Right forelimb (tissue), 1 donor: ENCODE measurements at places on chromosomes 6 and 20.
A peak's percentile ranks its signal among the peaks of the same experiment; 100 is the strongest.

DNA sequence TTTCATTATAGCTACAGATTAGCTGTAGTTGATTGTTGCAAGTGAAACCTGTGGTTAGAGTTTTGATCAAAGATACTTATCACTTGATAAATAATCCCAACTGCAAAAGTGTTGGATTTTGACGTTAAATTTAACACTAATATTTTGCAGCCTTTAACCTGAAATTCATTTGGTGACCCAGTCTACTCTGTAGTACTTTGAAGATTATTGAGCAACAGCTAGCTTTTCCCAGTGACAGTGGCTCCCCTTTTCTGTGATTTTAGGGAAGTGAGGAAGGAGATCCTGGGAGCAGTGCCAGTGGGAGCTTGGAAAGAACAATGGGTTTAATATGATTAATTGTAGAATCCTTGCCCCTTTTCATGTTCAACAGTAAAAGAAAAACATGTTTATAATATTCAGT is 76.9 kb downstream of the NCOA3 start:
- no peak for DNase-seq

DNA sequence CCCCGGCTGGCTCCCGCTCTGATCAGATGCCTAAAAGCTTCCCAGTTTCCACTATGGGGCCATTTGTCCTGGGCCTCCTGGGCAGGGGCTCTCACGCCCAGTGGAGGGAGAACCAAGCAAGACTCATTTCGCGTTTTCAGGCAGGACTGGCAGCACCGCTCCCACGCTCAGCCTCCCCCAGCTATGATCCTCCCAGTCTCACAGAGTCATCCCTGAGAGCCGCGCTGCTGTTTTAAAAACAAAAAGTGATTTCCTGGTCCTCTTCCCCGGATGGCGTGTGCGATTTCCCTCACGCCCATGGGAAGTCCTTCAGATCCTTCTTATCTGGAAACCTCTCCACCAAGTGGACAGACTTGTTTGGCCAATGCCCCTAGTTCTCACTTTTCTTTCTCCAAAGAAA is at the start of gene ADGRF5:
ADGRF5 (minus strand) TSS at position 208 of the 400 bp plus-strand sequence. CDS start 15,176 bp downstream, outside the sequence.
- DNase-seq: no peak

DNA sequence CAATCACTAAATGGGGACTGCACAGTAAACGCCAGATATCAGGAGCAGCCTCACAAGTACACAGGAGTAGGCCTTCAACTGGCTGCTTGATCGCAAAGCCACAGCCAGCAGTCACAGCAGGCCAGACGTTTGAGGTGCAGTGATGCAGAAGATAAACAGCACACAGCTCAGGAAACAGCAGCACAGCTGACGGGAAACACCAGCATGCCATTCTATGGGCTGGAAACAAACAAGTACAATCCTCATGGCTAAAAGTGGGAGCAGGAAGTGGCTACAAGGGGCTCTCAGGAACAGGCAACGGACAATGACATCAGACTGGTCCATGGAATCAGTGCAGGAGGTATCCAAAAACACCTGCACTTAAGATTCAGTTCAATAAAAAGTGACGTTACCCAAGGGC is 111.0 kb downstream of the DTNBP1 start:
- DNase-seq: peak; percentile 58

GRCh38 chr20:38172408-38172807 is 7.3 kb upstream of the TGM2 start:
- no peak for DNase-seq

GRCh38 chr6:166001359-166001758 is 166.3 kb downstream of the TBXT start:
- DNase-seq: no peak

DNA sequence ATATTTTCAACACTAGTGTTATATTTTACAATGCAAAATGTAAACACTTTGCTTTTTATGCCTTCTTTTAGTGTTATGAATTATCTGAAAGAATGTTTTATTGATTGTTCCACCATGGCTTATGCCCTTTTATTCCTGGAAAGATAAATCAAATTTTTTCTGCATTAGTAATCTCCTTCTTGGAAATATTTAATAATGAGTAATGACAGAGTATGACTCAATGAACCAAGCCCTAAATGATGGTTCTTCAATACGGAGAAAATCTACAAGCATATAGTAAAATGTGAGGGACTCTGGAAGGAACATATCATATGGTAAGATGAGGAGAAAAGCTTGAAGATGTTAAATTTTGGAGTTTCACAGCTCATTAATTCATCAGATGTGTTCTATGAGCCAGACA is 929.6 kb downstream of the C6orf118 start:
- DNase-seq: no peak

DNA sequence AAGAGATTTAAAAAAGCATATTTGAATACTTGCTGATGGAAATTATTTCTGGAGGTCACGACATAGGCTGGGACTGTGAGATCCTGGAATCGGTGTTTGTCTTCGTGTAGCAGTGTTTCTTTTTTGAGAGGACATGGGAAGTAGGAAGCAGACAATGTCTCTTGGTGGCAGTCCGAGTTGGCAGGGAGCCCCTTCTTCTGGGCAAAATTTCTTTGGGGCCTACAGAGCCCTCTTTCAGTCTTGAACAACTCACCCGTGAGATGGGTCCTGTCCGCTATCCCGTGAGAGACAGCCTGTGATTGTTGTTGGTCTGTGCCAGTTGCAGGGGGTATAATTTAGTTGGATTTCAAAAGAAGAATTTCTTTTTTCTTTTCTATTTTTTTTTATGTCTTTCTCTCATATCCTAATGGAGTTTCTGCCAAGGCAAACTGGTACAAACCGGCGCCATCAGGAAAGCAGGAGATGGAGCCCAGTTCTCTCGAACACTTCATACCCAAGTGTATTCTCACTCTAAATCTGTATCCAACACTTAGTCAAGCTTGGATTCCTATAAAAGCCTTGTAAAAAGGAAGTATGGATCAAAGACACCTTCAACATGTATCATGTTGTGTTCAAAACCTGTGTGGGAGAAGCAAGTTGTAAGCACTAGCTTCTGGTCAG is 785.1 kb downstream of the MAFB start:
- DNase-seq: no peak

GRCh38 chr6:164665328-164665727 is 644.1 kb downstream of the C6orf118 start:
- no peak for DNase-seq

GRCh38 chr6:47203938-47204611 is 105.6 kb downstream of the TNFRSF21 start:
- DNase-seq: no peak

DNA sequence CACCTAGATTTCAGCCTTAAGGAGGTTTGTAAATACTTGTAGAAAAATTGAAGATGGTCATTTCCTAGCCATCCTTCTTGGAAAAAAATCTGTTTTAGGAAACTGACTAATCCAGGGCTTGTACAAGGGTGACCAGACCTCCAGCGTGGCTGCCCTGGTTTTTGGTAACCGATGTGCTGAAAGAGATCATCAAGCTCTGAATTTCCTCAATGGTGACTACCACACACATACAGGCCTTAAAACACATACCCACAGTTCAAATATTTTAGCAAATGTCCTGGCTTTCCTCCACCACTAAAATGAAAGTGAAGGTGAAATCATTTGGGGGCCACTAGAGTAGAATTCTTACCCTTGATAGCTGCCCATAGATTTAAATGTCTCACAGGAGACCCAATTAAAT is 215.3 kb upstream of the SUPT3H start:
- no peak for DNase-seq

DNA sequence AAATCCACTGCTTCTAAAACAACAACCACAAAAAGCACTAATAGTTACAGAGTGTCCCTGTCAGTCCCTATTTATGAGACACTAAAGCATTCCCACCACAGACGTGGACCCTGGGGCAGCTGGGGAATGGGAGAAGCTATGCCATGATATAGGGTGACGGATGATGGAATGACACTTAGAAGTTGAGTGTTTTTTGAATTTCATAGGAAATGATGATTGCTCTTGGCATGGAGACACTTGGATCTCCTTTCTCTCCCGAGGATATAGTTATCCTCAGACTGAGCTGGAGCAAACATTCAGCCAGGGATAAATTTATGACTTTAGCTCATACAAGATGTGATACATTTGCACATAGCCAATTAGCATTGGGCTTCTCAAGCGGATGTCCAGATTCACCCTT is 151.2 kb downstream of the EDN3 start:
- DNase-seq: peak; percentile 59

- peak; percentile 90 for DNase-seq
Measured at GRCh38 chr6:143510991-143511891, at the start of gene FUCA2. Gene FUCA2, minus strand, starts transcription at chr6:143511720. Its CDS starts 86 bp downstream, at chr6:143511634.

DNA sequence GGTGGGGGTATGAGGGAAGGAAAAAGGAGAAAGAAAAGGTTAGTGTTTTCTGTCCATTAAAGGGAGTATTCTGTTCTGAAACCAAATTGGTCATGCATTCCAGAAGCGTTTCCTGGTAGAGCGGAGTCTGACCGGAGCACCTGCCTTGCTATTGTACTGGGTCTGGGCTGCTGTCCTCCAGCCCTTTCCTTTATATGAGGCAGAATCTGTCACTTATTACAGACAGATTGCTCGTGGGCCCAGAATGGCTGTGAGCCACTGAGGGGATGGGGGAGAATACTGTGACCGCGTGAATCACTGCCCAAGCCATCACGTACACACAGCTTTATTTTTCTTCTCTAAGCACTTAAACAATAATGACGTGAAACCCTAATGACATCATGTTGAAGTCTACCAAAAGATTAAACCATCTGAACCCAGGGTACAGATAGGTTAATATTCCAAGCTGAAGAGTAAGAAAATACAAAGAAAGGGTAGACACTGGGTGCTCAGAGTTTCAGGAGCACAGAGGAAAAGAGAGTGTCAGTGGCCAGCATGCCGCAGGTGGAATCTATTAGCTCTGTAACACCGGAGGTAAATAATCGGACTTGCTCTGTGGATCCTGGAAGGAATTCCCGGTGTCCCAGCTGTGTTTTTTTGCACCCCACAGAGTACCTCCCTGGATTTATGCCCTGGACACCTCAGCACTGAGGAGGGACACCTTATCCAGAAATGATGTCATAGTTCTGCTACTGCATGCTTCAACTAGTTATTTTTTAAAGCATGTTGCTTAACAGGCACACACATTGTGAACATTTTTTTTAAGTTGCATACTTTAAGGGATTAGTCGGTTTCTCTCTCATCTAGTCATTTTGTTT is 573.3 kb downstream of the PKHD1 start:
- no peak for DNase-seq

- no peak for DNase-seq
Measured at GRCh38 chr20:4637081-4637797, 84.5 kb upstream of the PRND start.

GRCh38 chr20:12531626-12532025 is 477.1 kb upstream of the SPTLC3 start:
- no peak for DNase-seq

GRCh38 chr20:24814556-24815195 is 134.4 kb upstream of the CST7 start:
- no peak for DNase-seq

- no peak for DNase-seq
Measured at GRCh38 chr20:41080866-41081265, 52.2 kb downstream of the TOP1 start.

GRCh38 chr6:139979021-139979725 is 604.7 kb upstream of the CITED2 start:
- no peak for DNase-seq

DNA sequence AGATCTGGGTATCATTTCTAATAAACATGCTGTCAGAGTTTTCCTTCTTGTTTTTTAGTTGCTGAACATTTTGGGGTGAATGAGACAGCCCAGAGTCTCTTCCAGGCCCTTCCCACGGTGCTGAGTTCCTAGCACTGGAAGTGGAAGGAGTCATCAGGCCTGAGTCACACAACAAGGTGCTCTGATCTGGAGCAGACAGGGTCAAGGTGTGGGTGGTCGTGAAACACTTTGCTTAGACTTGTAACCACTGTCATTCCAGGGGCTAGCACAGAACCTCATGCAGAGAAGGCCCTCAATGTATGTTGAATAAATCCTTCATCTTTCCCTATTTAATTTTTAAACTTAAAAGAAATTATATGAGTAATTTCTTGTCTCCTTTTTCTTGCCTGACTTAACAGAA is 60.6 kb downstream of the TXLNB start:
- no peak for DNase-seq

DNA sequence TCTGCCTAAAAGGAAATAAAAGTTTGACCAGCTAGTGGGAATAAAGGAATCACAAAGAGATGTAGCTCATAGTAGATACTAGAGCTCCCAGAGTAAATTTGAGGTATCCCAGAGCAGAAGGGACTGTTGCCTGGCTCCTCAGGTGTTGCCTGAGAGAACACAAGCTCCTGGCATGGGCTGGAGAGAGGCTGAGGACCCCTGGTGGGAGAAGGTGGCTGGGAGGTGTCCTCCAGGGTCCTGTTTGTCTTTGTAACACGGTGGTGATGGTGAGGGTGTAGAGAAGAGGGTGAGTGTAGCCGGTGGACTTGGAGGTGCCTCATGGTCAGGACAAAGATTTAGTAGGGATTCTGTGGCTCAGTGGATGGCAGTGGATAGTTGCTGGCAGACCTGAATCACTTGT is 28.1 kb upstream of the NNAT start:
- DNase-seq: no peak

DNA sequence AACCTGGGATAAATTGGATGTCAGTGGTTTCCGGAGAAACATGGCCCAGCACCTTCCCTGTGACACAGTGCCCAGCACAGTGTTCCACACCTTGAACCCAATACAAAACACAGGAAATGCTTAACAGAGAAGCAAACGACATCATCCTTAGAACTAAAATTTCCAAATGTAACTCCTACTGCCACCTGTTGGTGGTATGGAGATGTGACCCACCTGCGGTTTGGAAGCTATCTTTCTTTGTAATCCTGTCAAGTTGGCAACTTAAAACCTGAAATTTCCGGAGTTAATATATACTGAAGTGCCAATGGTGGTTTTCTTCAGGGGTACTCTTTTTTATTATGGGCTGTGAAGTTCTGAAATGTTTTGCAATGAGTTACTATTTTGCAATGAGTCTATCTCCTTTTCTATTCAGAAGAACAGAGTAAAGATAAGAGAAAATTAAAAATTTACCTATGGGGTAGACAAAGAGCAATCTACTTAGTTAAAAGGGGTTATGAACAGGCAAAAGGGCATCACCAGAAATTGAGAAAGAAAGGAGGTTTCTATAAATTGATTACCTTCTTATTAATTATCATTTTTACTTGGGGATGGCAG is 658.8 kb downstream of the PTPRT start:
- DNase-seq: no peak

DNA sequence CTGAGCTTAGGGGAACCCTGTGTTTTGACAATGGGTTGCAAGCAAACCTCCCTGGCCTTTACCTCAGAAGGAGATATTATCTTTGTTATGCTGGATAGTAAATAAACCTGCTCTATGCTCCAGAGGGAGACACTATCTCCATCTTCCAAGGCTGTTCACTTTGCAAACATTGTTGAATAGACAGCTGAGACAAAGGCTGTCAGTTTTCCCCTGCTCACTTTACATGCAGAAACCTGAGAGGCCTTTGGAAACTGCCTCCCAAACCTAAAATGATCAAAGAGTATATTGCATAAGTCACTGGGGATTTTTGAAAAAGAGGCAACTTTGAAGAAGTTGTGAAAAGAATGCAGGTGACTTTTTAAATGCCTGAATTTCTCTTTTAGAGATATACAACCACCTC is 61.6 kb downstream of the MRAP2 start:
- DNase-seq: no peak

DNA sequence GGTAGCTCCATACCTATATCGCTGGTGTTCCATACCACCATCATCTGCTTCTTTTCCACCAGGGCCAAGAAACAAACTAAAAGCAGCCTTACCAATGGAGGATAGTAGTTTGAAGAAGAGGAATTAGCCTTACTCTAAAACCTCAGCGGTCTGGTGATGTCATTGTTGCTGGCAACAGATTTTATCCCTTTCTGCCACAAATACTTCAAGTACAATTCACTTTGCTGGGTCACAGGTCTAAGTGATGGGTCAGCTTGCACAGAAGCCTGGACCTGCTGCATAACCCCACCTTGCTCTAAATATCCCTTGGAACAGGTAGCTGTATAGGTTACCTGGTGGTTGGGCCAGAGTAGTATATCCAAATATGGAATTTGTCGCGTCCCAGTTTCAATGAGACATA is 53.2 kb upstream of the THEMIS start:
- DNase-seq: no peak
